Vagina (tissue), 2 donors: ENCODE measurements at places on chromosomes 2 and 18. TPM values are rescaled to one million over a fixed set of nuclear protein-coding genes. Genes with fewer than 3 reads are reported as not detected.

GRCh38 chr2:151869291-151869690 lies 41.1 kb upstream of the ARL5A start:
- DNase-seq, result no peak

The CASP10 gene
- total RNA-seq, result 8.3 TPM

DNA sequence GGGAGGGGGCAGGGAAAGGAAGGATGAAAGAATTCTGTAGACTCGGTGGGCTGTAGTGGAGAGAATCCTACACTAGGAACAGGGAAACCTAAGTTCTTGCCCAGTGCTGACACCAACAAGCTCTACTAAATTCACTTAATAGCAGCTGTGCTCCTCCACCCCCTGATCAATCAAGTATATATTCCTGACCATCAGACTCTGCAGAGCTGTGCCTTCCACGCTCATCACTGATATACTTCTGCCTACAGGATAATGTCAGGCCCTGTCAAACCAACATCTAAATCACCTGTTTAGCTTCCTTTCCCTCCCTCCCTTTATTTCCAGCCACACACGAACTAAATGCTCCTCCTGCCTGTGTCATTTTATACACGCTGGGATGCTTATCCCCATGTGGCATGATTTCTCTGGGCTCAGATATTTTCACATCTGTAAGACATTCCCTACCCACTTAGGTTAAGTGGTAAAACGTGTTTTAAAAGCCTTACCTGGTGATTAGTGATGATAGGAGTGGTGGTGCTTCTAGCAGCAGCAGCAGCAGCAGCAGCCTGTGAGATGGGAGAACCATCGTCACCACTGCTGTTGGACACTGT lies 301.9 kb downstream of the LRRTM1 start:
- DNase-seq, result no peak

GRCh38 chr2:151771599-151772358 lies 37.5 kb upstream of the NEB start:
- DNase-seq, result no peak

DNA sequence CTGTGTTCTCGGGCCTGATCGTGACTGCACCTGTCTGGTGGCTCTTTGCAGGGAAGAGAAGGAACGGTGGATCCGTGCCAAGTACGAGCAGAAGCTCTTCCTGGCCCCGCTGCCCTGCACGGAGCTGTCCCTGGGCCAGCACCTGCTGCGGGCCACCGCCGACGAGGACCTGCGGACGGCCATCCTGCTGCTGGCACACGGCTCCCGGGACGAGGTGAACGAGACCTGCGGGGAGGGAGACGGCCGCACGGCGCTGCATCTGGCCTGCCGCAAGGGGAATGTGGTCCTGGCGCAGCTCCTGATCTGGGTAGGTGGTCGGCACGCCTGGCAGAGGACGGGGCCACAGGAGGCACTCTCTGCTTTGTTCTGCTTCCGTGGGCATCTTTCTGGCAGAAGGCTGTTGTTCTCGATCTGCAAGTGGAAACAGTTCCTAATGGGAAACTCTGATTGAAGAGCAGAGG lies 48.0 kb downstream of the GBX2 start:
- DNase-seq, result no peak

The GNAL gene
- 23.3 TPM for total RNA-seq

DNA sequence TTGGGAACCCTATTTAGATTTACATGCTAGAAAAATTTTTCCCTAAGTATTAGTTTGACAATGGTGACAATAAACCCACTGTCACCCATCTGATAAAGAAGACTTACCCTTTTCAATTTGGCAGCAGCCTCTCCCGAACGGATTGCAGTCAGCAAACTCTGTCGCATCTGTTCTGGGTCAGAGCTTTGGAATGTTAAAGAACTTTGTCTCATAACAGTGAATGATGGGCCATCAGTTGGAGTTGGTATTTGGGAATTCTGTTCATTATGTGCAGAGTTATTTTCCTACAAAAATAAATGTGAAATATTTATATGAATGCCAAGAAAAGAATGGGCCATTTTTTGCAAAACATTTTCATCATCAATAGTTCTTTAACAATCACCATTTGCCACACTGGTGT lies 70.8 kb upstream of the GRB14 start:
- DNase-seq, result no peak

The CEBPZ gene
- total RNA-seq, result 27.0 TPM

The PPP3R1 gene
- 28.2 TPM for total RNA-seq

GRCh38 chr18:9803063-9803697 lies 82.6 kb upstream of the TXNDC2 start:
- no peak for DNase-seq

GRCh38 chr18:22796113-22796512 lies 137.0 kb upstream of the RBBP8 start:
- no peak for DNase-seq

The CAPN13 gene
- total RNA-seq, result not detected

The MARCHF4 gene
- total RNA-seq, result not detected

- no peak for DNase-seq
These were observed 62.6 kb downstream of the NBAS start for GRCh38 chr2:15498554-15498953.

GRCh38 chr18:41967680-41968079 lies 12.6 kb downstream of the PIK3C3 start:
- no peak for DNase-seq

The PDE1A gene
- 14.5 TPM for total RNA-seq

DNA sequence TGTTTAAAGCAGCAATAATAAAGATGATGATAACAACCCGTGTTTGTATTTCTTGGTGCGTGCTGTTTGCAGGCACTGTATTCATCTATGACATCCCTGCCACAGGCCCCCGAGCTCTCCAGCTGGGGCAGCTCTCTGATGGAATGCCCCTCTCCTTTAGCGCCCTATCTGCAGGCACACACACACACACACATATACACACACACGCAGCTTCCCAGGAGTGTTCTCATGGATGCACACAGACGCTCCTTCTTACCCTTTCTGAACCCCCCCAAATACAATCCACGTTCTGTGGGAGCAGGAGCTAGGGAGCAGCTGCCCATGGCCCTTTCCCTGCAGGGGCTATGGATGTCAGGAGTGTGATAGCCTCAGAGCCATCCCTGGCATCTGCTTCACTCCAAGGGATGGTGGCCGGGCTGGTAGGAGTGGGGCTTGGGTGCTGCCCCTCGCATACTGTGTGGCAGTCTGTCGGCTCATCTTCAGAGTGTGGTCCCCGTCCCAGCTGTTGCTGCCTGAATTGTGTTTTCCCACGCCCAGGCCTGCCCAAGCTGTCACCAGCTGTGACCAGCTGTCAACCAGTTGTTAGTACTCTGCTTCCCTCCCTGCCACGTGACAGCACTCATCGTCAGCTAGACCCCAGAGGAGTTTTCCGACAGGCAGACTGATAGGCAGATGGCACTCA lies 50.8 kb upstream of the MYCN start:
- DNase-seq, result no peak

DNA sequence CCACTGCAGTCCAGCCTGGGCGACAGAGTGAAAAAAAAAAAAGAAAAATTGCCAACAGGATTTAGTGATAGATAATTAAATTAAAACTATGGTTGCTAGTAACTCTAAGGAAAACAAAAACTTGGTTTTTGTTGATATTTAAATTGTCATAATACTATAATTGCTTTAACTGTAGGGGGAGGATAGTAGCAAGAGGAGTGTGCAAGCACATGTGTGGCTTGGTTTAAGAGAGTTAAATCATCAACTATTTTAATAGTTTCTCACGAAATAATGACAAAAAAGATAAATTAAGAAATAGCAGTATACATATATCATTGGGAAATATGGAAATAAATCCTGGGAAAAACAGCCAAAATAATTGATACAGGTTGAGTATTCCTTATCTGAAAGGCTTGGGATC lies 27.4 kb upstream of the RAPGEF4 start:
- DNase-seq, result no peak

DNA sequence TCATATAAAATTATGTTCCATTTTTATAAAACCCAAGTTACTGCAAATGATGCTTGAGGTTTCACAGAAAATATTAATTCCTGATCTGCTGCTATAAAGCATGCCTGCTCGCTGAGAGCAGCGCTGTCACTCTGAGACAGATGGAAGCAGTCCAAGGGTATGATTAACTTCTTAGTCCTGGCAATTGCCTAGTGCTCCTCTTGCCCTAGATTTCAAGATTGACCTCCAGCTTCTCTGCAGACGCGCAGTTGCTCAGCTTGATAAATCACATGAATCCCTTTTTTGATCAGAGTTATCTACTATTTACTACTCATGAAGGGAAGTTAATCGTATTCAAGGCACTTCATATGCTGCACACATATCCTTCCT lies 154.6 kb upstream of the REV1 start:
- DNase-seq, result no peak
